ENCODE measurements at places on chromosomes 6 and 20.

DNA sequence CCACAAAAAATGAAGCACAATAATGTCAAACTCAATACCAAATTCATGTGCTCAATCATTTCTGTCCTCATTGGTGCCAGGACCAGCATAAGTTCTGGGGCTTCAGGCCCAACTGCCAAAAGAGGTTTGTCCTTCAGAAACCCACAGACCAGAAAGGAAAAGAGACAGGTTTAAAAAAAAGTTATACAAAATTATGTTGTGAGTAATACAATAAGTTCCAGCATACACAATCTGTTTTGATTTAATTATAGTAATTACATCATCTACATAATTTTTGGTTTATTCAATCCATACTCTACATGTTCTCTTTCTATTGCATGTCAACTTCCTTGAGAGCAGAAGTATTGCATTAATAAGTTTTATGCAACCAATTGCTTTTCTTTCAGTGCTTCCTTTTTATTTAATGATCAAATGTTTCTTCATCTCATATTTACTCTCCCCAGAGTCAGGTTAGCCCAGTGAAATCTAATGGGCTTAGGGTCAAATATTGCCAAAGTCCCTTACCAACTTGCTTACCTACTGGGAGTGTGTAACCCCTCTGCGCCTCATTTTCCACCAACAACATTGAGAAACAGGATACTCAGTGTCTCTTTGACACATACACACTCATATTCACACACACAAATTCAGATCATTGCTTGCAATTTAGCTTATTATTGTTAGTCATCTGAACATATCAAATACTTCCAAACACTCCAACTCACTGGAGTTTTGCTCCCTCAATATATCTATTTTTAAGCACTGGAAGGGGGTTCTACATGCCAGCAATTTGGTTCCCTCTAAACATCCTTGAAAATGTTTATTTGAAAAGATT lies 424.4 kb upstream of the MARCKS start:
- no peak for DNase-seq

DNA sequence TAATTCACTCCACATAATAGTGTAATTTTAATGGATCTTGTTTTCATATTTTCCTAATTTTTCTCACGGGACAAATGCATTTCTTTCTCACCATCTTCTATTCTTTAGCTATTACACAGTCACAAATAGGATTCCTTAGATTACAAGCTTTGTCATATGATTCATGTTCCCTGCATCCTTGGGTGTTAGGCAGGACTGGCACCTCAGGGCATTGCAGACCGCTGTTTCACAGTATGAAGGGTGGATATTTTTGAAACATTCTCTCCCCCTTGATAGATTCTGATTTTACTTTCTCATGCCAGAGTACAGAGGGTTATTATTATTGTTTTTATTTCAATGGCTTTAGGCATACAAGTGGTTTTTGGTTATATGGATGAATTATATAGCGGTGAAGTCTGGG lies 602.5 kb downstream of the PHF3 start:
- DNase-seq, result no peak

DNA sequence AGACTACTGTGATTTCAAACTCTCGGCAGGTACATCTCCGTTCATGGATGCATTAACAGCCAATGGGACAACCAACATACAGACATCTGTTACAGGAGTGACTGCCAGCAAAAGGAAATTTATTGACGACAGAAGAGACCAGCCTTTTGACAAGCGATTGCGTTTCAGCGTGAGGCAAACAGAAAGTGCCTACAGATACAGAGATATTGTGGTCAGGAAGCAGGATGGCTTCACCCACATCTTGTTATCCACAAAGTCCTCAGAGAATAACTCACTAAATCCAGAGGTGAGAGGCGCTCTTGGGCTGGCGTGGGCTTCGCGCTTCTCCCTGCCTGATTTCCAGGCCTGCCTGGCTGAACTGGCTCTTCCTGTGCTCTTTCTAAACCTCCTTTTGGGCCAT lies 68.4 kb downstream of the RPP40 start:
- DNase-seq, result no peak

DNA sequence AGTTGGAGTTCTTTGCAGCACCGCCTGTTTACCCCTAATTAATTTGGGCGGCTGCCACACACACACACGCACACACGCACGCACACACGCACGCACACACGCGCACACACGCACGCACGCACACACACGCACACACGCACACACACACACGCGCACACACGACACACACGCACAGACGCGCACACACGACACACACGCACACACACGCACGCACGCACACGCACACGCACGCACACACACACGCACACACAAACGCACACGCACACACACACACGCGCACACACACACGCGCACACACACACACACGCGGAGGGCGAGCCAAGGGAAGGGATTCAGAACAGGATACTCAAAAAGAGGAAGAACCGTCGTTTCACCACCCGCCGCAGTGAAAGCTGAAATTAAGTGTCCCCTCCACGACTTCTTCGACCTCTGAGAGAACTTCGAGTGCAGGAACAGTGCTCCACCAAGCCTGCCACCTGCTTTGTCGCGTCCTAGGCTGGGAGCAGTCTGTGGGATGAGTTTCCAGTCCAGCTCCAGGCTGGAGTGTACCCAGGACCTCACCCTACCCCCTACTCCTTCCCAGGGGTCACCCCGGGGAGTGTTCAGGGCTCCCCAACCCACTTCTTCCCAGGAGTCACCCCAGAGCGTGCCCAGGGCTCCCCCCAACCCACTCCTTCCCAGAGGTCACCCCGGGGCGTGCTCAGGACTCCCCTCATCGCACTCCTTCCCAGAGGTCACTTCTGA lies 1.1 kb downstream of the RNASET2 start:
- DNase-seq, result peak; percentile 76
